ENCODE measurements at places on chromosomes 13 and 19.

GRCh38 chr19:28949535-28949934, 263.4 kb downstream of the UQCRFS1 start:
- no peak for DNase-seq

GRCh38 chr13:74134221-74134776, at the start of gene KLF12:
Gene KLF12, minus strand, starts transcription at chr13:74134404.
- peak; percentile 80 for DNase-seq

- no peak for DNase-seq
Observed at GRCh38 chr19:1000095-1000494, at the start of gene GRIN3B. Gene GRIN3B, plus strand, starts transcription at chr19:1000419. Its CDS starts 19 bp downstream, at chr19:1000438.

DNA sequence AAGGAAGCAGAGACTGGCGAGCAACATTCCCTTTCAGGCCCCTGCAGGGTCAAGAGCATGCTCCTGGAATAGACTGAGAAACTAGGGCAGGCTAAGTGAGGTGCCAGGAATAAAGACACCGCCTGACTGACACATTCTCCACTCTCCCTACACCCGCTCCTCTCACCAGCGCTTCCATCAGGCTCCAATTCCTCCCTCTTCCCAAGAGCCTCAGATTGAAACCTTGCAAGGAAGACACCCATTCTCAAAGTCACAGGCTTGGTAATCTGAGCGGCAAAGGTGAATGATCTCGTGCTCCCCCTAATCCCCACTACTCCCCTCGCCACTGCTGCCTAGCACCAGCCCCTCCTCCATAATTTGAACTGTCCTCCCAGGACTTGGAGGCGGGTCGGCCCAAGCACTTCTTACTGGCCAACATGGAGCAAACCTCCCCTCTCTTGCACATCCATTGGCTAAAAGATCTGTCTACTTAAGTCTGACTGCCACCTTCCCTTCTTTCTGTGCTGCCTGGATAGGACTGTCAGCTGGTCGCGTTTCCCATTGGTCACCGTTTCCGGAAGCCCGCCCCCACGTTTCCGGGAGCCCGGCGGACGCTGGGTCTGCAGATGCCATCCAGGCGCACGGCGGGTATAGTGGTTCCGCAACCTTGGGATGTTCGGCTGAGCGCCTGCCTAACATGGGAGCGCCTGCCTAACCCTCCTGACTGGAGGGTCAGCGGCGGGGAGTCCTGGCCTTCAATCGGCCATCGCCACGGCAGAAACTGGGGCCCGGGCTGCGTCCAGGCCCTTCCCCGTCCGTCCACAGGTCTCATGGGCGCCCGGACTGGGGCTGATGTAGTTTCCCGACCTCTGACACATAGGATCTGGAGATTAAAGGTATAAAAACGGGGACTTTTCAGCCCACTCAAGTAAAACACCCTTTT, 33.6 kb downstream of the ZNF383 start:
- peak; percentile 96 for DNase-seq

GRCh38 chr19:44575116-44575700, 38.2 kb upstream of the IGSF23 start:
- no peak for DNase-seq

DNA sequence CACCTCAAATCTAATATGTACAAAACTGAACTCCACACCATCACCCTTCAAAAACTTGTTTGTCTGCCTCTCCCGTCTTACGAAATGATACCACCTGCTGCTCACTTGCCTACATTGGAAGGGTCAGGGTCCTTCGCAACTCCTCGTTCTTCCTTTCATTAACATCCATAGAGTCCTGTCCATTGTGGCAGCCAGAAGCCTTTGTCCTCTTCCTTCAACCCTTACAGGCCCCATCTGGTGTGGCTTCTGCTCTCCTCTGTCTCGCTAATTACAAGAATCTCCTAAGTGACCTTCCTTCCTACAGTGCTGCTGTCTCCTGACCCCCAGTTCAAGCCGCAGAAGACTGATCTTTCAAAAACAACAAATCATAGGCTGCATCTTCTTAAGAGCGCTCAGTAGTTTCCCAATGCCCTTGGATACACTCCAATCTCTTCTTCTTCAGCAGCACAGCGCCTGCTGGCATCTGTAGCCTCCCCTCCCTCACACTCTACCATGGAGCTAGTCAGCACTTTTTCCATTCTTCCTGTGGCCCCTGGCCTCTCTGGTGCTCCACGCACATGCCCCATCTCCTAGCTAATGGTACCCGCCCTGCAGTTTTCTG, 382.7 kb downstream of the LIG4 start:
- no peak for DNase-seq

- no peak for DNase-seq
Observed at GRCh38 chr13:20294497-20294896, 62.4 kb upstream of the GJB6 start.

DNA sequence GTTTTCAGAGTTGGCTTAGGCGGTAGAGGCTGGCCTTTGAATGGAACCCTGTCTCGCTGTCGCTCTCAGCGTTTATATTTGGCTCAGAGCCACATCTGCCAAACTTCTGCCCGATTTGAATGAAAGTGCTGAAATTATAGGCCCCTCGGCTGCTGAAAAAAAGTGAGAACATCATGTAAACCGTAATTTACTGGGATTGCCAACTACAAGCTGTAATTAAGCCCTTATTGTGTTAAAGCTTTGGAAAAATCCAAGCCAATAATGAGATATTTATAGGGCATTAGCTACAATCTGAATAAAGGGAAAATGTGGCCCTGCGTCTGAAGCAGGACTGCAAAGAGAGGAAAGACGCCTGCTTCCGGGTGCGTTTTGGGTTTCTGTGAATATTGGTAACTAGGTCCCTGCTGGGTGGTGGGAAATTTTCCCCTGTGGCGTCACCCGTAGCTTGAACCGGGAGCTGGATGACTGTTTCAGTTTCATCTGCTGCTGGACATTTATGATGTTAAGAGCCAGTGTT, 9.9 kb downstream of the DNM2 start:
- no peak for DNase-seq

- DNase-seq = no peak
Observed at GRCh38 chr13:99425485-99426341, 75.6 kb upstream of the TM9SF2 start.

DNA sequence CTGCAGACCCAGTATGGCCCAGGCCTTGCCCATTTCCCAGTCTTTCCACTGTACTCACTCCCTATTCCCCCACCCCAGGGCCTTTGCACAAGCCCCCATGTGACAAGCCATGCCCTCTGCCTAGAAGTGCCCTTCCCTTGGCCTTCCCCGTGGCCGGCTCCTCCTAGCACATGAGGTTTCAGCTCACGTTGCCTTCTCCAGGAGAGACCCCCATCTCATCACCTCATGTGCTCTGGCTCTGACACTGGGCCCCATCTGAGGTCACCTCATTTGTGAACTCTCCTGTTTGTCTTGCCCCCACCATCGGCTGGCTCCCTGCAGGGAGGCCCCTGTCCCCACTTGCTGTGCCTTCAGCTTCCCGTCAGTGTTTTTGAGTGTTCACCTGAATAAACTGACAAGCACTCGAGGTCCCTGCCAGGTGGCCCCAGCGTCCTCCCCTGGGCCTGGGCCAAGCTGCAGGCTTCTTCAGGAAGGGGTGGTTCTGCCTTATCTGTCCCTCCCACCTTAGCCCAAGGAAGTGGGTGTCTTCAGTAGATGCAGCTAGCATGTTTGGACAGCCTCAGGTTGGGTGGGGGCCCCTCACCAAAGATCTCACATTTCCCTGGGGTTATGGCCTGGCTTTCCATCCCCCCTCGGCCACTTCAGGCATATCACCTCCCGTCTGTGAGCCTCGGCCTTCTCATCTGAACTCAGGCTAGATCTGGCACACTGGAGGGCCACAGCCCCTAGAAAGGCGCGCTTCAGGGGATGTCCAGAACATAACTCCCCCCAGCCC, 3.8 kb upstream of the SLC25A42 start:
- DNase-seq = no peak

DNA sequence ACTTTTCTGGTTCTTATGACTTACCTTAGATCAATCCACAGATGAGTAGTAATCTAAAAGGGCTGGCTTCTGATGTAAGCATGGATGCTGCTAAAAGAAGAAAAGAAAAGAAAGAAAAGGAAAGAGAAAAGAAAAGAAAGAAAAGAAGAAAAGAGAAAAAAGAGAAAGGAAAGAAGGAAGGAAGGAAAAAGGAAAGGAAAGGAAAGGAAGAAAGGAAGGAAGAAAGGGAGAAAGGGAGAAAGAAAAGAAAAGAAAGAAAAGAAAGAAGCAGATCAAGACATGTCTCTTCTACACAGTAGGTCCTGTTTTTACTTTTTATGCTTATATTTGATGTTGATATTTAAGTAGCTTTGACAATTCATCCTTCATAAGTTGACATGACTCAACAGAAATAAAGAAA, 421.3 kb downstream of the DIAPH3 start:
- no peak for DNase-seq

- peak; percentile 79 for DNase-seq
Observed at GRCh38 chr19:42121656-42122069, 10.6 kb downstream of the POU2F2 start.

DNA sequence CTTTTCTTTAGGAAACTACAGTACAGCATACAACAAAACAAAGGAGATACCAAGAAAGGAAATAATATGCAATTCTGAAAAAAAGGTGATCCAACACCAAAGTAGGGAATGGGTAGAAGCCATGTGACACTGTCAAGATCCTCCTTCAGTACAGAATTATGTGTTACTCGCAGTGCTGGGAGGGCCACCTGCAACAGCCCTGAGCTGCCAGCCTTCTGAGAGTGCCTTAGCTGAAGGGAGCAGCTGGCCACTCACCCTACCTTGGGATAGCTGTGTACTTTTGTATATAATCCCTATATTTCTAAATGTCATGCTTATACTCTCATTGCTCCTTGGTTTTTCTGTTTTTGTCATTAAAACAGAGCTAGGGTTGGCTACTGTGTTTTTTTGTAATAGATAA, 1518.2 kb upstream of the PCDH20 start:
- DNase-seq = no peak

GRCh38 chr13:95492044-95492801, 60.3 kb upstream of the CLDN10 start:
- no peak for DNase-seq

GRCh38 chr19:37519890-37520289, 13.2 kb downstream of the ZNF793 start:
- peak; percentile 37 for DNase-seq

DNA sequence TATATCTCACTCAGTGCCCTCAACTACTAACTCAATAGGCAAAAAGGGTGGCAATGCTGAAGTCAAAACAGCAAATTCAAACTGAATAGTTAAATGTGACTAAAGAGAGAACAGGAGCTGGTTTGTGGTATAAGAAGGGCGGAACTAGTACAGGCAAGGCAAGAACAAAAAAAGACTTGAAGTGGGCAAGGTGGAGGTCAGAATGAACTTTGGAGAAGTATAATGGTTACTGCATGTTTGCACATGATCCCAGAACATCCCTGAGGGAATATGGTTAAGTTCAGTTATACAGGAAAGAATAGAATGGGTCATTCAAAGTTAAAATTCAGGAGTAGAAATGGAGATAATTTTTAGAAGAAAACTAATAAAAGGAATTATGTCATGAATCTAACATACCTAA, 85.5 kb downstream of the DIAPH3 start:
- no peak for DNase-seq

- DNase-seq = no peak
Observed at GRCh38 chr19:33629826-33630375, 8.1 kb downstream of the CHST8 start.

DNA sequence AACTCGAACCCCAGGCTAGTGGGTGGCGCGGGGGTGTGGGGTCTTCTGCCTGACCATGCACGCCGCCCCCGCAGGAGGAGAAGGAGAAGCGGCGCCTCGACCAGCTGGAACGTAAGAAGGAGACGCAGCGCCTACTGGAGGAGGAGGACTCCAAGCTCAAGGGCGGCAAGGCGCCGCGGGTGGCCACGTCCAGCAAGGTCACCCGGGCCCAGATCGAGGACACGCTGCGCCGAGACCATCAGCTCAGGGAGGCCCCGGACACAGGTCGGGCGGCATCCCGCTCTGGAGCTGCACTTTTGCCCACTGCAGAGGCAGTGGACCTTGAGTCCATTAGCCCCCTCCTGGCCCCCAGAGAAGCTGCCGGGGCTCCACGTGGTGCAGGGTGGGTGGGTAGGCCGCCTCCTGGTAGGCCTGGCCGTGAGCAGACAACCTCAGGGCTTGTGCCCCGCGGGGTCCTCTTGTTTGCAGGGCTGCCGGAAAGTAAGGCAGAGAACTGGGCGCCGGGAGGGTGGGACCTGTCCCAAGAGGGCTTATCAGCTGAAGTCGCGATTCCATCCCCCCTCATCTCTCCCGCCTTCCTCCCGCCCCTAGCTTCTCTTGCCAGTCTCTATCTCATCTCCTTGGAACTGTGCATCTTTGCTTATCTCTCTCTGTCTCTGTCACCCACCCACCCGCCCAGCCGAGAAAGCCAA, 9.9 kb downstream of the CCDC124 start:
- DNase-seq = no peak

DNA sequence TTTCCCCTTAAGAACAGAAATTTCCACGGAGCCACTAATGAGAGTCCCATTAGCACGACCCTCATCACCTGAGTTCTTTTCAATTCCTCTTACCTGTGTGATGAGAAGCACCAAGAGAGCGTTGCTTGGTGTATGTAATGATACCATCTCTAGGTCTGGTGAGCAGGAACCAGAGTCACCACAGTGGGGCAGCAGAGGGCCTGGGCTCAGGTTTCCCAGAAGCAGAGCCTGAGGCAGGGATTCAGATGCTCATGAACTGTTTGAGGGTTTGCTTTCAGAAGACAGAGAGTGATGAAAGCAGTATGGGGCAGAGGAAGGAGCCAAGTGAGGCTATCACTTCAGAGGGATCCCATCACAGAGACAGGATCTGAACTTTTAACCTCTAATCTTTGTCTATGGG, 3.1 kb upstream of the PTPRH start:
- no peak for DNase-seq

- no peak for DNase-seq
Observed at GRCh38 chr19:16527334-16527935, 14.8 kb downstream of the CHERP start.

- DNase-seq = no peak
Observed at GRCh38 chr13:99974296-99974938, 2.9 kb upstream of the ZIC5 start.

- DNase-seq = no peak
Observed at GRCh38 chr19:42275103-42275502, 6.1 kb downstream of the CIC start.

DNA sequence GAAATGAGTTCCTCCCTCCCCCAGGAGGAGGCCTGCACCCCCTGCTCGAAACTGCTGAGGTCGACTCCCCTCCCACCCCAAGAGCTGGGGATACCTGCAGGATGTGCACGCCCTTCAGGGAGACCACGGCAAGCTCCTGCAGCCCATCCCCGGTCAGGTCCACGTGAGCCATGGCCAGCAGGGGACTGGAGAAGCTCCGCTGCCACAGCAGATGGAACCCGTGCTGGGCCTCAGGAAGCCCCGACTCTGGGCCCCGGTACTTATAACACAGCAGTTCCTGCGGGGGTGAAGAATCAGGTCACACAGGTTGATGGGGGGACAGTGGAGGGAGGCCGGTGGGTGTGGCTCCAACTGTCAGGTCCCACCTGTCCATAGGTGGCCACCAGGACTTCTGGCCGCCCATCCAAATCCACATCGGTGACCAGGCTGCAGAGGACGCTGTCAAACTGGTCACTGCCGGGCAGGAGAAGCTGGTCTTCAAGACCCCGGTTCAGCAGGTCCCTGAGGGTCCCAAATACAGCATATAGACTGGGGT, 4.8 kb upstream of the SLC8A2 start:
- no peak for DNase-seq

- DNase-seq = peak; percentile 31
Observed at GRCh38 chr19:4896372-4896771, 6.3 kb downstream of the ARRDC5 start.
